ENCODE measurements at places on chromosomes 2 and 18.
A peak's percentile ranks its signal among the peaks of the same experiment; 100 is the strongest.

DNA sequence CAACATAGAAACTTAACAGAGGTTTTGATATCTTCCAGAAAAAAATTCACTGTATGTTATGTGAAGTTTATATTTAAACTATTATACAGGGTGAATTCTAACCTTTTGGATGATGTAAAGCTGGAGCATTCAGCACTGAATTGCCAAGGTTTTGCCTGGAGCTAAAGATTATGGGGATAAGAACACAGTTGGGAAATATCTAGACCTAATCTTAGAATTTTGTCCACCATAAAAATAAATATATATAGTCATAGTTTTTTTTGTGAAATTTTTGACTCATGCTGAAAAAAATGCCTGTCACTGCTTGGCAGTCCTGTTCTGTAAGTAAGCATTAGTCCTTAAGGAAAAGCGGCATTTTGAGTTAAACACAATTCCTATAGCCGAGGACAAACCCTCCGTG is 339.3 kb upstream of the TMEFF2 start:
- no peak for DNase-seq

DNA sequence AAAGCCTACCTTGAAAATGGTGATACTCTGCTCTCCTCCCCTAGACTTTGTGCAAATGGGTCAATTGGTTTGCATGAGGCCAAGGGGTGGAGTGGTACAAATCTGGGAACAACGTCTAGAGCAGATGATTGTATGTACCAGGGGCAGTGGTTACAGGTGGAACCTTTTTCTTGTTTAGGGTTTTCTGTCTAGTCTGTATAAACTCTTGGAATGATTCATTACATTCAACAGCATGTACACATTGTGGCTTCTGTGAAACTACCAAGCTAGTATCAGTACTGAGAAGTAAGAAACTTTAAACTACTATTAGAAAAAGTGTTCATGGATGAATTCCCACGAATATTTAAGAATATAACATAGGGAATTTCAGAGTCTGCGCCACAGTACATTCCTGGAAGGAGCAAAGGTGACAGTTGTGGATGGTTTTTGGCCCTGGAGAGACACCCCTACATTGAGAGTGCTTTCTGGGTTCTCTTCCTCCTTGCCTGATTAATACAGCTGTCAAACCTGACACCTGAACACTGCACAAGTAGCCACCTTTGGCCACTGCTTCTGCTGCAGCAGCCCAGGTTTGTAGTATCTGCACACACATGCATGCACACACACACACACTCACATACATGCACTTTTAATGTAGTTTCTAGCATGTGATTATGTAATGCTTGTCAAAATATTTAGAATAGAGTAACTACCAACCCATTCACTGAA is 30.0 kb downstream of the CFAP221 start:
- DNase-seq: no peak

GRCh38 chr2:10407841-10408648 is 40.1 kb downstream of the ODC1 start:
- DNase-seq: peak; percentile 53

GRCh38 chr18:62717925-62718800 is 2.8 kb downstream of the PHLPP1 start:
- DNase-seq: no peak

- DNase-seq: no peak
Observed at GRCh38 chr2:62287899-62288880, 92.3 kb downstream of the B3GNT2 start.

GRCh38 chr2:86790676-86791572 is at the start of gene CD8A:
Gene CD8A, minus strand, starts transcription at chr2:86790913. Its CDS starts 88 bp downstream, at chr2:86790825.
- no peak for DNase-seq

DNA sequence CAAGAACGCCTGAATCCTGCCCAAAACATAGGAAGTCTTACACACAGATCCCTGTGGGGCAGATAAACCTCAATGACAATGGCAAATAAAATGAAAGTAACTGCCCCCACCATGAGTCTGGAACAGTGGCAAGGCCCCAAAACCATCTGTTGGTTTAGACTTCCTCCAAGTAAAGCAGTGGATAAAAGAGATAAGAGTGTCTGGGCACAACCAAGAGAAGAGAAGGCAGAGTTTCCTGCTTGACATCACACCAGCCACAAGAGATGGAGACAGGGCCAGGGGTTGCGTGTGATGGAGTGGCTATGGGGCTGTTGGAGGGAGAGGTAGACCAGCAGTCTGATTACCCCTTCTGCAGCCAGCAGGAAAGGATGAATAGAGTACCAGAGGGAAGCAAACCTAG is 212.1 kb upstream of the POU3F3 start:
- no peak for DNase-seq

DNA sequence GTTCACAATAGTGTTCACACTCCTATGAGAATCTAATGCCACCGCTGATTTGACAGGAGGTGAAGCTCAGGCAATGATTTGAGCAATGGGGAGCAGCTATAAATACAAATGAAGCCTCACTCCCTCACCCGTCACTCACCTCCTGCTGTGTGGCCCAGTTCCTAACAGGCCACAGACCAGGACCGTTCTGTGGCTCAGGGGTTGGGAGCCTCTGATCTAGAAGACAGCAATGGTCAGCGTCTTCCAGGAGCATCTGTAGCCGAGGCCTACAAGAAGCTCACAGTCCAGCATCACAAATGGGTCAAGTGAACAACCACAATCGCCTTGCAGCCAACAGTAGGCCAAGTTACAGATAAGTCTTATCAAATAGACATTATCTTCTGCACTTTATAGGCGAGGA is 110.0 kb upstream of the SLC66A3 start:
- no peak for DNase-seq

DNA sequence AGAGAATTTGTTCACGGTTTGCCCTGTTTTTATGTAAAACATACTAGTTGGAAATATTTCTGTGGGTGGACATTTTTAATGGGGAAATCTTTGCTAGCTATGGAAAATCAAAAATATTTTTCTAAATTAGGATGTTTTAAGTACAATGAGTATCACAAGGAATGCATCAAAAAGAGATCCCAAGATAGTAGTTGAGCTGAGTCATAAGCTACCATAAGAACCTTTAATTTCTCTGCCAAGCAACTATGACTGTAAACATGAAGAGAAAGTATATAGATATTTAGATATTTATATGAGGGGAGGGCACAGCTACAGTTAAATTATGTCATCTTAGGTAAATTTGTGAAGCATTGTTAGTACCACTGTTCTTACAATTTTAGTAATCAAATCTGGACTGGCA is 646.2 kb downstream of the XIRP2 start:
- DNase-seq: no peak

DNA sequence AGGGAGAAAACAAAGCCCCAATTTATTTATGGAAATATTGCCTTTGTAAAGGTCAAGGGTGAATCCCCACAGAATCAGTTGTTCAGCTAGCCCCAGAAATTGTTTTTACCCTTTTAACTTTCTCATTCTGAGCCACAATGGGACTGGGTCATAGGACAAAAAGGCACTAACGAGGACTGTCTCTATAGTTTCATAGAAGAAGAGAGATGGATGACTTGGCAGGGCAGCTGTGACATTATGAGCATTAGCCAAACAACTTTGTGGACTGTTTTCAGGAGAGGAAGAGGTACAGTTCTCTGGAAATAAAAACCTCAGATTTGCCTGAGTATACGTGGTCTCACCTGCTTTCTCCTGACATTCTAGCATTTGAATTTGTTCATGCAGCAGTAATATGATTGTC is 1155.8 kb upstream of the CHAC2 start:
- no peak for DNase-seq

- DNase-seq: no peak
Observed at GRCh38 chr2:164913640-164914350, 41.5 kb downstream of the SLC38A11 start.

DNA sequence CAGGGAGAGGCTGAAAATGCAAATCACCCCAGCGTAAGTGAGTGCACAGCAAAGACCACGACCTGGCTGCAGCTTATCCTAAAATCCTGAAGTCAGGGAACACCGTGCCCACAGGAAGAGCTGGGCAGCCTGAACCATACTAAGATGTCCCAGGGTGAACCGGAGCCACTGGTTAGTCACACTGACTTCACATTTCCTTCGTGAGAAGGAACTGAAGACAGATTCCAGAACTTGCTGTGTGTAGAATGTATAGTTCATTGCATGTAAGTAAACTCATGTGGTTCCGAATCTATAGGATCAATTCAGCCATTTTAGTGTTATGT is 84.6 kb upstream of the NDUFV2 start:
- no peak for DNase-seq

DNA sequence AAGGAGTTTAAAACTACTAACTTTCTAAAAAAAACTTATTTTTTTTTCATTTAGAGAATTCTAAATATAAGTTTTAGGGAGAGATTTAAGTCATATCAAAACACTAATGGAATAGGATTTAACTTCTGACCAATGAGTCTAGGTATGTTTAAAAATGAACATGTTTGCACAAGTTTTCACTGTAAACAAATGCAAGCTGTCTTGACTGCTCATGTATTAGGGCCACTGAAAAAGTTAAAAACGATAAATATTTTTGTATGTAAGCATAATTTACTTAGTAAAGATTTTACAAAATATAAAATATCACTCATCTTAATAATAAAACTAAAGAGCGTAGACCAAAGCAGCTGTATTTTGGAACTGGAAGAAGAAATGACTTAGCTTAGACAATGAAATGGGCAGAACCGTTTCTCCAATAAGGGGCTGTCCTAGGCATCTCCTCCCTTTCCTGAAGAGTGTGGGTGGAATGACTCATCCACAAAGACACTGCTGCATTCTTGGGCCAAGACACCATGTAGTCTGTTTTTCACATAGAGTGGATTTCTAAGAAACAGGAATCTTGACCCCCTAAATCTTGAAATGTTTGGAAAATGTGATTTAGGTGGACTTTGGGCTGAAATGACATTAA is 118.8 kb downstream of the MEP1B start:
- DNase-seq: no peak

GRCh38 chr2:239930378-239930777 is 94.8 kb downstream of the NDUFA10 start:
- DNase-seq: no peak

GRCh38 chr2:72951303-72952095 is 34.2 kb downstream of the EMX1 start:
- no peak for DNase-seq

GRCh38 chr18:74598350-74599001 is 806 bp downstream of the ZNF407 start:
- DNase-seq: no peak

DNA sequence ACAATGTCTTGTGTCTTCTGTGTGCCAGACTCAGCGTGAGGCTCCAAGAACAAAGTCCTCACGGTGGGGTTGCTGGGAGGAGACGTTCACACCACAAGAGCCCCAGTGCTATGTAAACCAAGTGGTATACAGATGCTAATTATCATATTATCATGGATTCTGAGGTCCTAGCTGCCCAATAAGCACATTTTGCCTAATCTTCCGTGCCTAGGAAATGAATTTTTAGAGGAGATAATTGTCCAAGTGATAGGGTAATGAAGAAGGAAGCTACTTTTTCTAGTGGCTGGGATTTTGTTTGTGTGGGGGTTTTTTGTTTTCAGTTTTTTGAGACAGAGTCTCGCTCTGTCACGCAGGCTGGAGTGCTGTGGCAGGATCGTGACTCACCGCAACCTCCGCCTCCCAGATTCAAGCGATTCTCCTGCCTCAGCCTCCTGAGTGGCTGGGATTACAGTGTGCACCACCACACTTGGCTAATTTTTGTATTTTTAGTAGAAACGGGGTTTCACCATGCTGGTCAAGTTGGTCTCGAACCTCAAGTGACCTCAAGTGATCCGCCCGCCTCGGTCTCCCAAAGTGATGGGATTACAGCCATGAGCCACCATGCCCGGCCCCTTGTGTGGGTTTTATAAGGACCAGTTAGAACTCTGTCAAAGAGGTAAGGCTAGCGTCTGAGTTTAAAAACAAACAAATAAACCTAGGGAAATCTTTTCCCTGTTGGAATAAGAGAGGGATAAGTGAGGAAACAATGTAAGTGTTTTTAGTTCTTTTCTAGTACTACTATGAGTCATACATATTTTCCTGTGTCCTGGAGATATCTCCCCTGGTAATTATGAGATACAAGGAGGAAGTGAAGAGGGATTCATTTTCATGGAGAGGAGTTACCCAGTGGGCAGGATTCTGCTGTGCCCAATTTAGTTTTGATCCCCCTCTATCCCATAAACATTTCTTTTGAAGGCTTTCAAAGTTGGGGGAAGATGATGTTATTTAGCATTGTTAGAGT is 9.5 kb upstream of the SMAD7 start:
- no peak for DNase-seq

DNA sequence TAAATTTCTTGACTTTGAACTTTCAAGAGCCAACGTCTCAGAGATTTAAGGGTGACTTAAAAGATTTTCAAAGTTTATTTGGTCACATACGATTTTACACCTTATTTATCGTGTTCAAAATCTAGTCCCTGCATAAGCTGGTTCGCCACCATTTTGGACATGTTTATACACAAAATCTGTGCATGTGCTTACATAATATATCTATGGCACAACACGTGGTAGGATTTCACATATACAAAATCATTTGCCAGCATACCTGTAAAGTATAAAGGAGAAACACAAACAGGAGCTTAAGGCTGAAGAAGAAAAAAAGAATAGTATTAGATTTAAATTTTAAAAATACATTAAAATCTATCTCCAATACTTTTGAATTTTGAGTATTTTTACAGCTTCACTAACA is 190.0 kb upstream of the KYNU start:
- no peak for DNase-seq

DNA sequence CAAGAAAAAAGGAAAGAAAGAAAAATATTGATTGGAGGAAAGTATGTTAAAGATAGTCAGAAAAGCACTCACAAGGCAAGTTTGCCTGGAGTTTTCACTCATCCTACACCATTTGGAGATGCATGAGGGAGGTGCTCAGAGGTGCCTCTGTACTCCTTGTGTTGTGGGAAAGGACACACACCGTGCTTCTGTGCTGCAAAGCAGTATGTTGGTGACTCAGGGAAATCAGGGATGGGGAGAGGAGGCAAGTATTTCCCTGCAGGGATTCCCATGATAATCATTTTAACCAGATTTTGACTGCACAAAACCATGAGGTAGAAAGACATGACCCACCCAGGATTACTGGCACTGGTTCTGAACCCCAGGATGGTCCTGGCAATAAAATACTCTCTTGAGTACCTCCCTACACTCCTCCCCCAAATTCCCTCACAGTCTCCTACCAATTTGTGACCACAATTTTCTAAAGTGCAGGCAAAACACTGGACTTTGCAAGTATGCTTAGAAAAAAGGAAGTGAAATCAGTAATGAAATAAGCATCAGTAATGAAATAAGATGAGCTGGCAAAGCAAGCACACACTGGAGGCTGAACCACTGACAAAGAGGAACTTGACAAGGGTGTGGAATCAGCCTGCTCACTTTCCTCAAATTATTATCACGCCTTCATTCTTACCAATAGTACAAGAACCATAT is 155.5 kb upstream of the ACVR2A start:
- no peak for DNase-seq

- no peak for DNase-seq
Observed at GRCh38 chr2:213188533-213188867, 37.1 kb upstream of the IKZF2 start.

- no peak for DNase-seq
Observed at GRCh38 chr2:231883468-231883881, 42.7 kb downstream of the NPPC start.

DNA sequence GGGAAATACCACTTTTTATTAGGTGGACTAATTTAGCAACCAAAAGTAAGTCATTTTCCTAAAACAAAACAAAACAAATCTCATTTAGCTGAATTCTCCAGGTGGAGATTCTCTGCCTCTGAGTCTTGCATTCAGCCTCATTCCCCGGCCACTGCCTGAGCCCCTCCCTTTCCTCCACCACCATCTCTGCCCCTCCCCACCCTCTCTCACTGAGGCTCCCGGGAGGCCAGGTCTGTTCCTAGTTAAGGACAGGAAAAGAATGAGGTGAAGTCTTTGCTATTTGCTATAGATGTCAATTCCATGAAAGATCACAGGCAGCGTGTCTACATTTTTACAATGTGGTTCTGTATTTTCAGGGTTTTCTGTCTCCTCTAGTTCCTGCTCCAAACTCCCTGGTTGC is 83.0 kb upstream of the SOX11 start:
- DNase-seq: no peak
